ENCODE measurements at places on chromosomes 7 and 10. TPM values are rescaled to one million over a fixed set of nuclear protein-coding genes. Genes with fewer than 3 reads are reported as not detected.

DNA sequence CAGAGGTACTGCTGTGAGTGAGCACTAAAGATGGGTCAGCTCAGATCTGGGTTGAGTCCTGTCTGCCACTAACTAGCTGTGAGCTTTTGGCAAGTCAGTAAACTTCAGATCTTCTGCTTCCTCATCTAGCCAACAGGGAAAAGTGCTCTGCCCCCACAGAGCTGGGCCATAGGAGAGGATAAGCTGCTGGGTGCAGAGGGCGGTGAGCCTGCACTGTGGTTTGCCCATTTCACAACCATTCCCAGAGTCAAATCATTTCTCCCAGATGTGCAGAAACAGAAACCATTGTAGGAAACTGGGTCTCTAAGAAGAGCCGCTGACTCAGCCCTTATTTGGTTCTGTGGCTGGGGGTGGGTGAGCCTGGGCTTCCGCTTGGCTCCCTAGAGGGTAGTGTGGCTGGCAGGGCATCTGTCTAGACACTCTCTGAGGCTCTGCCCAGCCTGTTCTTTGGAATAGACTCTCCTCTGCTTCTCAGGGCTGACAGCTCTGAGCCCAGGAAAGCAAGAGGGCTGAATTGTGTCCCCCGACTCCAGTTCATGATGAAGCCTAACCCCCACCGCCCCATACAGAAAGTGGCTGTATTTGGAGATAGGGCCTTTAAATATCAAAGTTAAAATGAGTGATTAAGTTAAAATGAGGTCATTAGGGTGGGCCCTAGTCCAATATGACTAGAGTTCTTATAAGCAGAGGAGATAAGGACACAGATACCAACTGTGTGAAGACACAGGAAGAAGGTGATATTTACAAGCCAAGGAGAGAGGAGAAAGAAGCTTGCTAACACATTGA lies 29.5 kb upstream of the ARHGAP22 start:
- DNase-seq: peak; percentile 91
- H3K27ac ChIP-seq: no peak overlapping the region
- no peaks in the 10 kb centered on the region for H3K36me3 ChIP-seq
- H3K4me3 ChIP-seq: no peak overlapping the region

- no peak overlapping the region for H3K4me3 ChIP-seq
- H3K27ac ChIP-seq: no peak overlapping the region
- H3K36me3 ChIP-seq: no peaks in the 10 kb centered on the region
- no peaks in the 10 kb centered on the region for H3K27me3 ChIP-seq
These were observed 147.9 kb downstream of the PARD3 start for GRCh38 chr10:34667177-34667576.

DNA sequence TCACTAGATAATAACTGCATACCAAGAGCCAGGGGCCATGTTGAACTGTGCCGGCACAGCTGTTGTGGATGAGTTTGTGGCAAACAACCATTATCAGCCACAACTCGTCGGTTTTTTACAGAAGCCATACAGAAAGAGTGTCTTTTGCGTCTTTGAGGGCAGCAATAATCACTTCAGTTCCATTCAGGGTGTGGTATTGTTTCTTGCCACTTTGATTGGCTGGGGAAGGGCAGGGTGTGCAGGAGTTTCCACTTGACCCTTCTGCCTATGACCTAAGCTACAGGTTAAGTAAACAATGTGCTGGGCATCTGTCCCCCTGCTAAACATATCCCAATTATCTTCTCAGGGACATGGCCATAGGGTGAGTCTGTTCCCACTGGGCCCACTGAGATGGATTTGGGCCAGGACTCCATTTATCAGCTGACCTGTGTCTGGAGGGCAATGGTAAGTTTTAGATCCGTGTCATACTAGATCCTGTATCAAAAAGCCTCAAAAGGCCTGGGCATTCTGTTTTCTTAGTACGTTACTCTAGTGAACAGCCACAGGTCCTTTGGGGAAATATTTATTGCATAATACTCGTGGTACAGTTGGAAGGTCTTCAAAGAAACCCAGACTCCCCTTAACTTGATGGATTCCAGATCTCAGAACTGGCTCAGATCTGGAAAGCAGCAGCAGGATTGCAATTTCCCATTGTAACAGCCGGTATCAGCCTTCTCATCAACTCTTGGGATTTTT lies 15.9 kb downstream of the ZNF3 start:
- H3K27ac ChIP-seq: peak overlapping the region; percentile 60
- no peak for DNase-seq
- H3K4me1 ChIP-seq: peaks cover 14% of the 10 kb centered on the region
- no peaks in the 10 kb centered on the region for H3K27me3 ChIP-seq

DNA sequence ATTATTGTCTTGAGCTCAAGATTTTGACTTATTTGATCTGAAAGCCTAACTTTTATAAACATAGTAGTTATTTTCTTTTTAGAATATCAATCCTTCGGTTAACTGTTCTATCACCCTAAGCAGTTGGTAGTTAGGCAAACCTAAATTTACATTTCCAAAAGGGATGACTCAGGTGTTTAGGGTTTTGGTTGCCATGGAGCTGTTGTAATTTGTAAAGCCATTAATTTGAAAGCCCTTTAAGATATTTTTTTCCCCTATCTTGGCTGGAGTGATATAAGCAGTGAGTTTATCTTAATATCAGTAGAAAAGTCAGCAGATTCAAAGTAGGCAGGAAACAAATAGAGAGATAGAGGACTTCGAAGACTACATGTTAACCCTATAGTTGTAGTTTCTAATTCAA lies 1472.6 kb upstream of the CELF2 start:
- H3K4me1 ChIP-seq: peaks cover 56% of the 10 kb centered on the region
- no peaks in the 10 kb centered on the region for H3K36me3 ChIP-seq
- peak overlapping the region; percentile 51 for H3K27ac ChIP-seq
- H3K27me3 ChIP-seq: no peaks in the 10 kb centered on the region
- H3K4me3 ChIP-seq: no peak overlapping the region

DNA sequence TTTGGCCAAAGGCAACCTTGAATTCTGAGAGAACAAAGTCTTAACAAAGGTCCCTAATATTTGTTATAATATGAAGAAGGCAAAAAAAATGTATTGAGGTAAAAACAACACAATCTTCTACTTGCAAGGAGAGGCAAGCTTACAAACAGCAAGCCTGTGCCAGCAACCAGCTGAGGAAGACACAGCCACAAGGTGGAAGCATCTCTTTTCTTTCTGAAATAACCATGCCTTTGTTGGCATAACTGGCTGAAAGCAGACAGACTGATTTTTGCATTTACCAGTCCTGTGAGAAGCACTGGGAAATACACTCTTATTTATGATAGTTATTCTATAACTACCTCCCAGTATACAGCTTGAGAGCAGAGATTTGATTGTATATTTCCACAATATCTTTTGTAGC lies 292.0 kb downstream of the PHTF2 start:
- H3K27me3 ChIP-seq: no peaks in the 10 kb centered on the region
- no peak for DNase-seq

DNA sequence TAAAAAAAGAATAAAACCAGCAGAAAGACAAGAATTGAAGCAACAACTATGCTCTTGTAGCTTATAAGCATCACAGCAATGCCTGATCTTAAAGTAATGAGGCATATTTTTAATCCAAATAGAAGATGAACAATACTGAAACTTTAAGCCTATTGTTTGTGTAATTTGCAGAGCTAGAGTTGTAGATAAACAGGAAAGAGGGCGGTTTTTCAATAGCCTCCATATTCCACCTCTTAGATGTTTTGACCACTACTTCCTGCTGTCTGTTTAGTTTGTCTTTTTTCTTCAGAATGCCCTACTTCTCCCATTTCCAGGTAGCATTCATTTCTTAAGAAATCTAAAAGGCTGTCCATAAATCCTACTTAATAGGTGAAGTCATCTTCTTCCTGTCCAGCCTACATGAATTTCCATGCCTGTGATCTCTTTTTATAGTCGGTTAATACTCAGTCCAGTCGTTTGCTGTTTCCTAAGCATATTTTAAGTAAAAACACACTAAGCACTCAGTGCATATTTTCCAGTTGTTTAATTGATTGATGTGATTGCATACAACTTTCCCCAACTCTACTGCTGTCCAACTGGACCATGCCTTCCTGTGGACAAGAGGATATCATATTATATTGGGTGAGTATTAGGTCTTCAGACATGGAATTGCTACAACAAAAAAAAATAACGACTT lies 308.1 kb downstream of the TFEC start:
- H3K27me3 ChIP-seq: no peaks in the 10 kb centered on the region
- no peak overlapping the region for H3K4me3 ChIP-seq
- no peaks in the 10 kb centered on the region for H3K36me3 ChIP-seq

GRCh38 chr7:108453320-108453719 lies 2.9 kb downstream of the NRCAM start:
- no peak overlapping the region for H3K27ac ChIP-seq
- no peak overlapping the region for H3K4me3 ChIP-seq
- H3K36me3 ChIP-seq: no peaks in the 10 kb centered on the region
- peaks cover 18% of the 10 kb centered on the region for H3K4me1 ChIP-seq
- peaks cover 28% of the 10 kb centered on the region for H3K27me3 ChIP-seq

DNA sequence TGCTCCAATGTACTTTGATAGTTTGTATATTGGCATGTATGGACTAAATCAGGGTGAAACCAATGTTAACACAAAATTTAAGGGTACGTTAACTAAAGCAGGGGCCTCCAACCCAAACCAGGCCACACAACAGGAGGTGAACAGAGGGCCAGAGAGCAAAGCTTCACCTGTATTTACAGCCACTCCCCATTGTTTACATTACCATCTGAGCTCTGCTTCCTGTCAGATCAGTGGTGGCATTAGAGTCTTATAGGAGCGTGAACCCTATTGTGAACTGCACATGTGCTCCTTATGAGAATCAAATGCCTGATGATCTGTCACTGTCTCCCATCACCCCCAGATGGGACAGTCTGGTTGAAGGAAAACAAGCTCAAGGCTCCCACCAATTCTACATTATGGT lies 62.0 kb upstream of the SCIN start:
- H3K27me3 ChIP-seq: no peaks in the 10 kb centered on the region
- H3K27ac ChIP-seq: no peak overlapping the region
- no peak for DNase-seq
- H3K36me3 ChIP-seq: no peaks in the 10 kb centered on the region

GRCh38 chr10:29355411-29355991 lies 66.6 kb downstream of the LYZL1 start:
- no peak overlapping the region for H3K27ac ChIP-seq
- no peaks in the 10 kb centered on the region for H3K27me3 ChIP-seq
- H3K4me1 ChIP-seq: peaks cover 32% of the 10 kb centered on the region
- H3K4me3 ChIP-seq: no peak overlapping the region

- H3K4me3 ChIP-seq: peak overlapping the region; percentile 99
- no peaks in the 10 kb centered on the region for H3K36me3 ChIP-seq
These were observed 1.2 kb downstream of the SEPTIN7 start for GRCh38 chr7:35802102-35802466.

DNA sequence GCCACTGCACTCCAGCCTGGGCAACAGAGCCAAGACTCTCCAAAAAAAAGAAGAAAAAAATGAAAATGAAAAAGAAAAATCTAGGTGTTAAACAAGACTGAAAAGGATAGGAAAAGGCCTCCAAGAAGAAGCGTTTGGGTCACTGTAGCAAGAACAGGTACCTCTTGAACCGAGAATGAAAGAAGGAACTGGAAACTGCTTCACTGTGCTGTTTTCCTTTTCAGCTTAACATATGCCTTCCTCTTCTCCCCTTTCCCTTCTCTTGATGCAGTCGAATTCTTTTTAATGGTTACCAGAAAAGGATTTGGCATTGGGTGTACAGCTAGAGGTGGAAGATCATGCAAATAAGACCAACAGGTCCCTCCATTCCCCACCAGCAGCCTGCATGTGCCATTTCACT lies 28.1 kb downstream of the LRRC4 start:
- peaks cover 8% of the 10 kb centered on the region for H3K4me1 ChIP-seq
- H3K36me3 ChIP-seq: no peaks in the 10 kb centered on the region
- DNase-seq: no peak
- H3K27me3 ChIP-seq: no peaks in the 10 kb centered on the region
- H3K4me3 ChIP-seq: no peak overlapping the region

- peaks cover 20% of the 10 kb centered on the region for H3K4me1 ChIP-seq
- H3K4me3 ChIP-seq: peak overlapping the region; percentile 74
- no peaks in the 10 kb centered on the region for H3K36me3 ChIP-seq
- no peak for DNase-seq
- H3K27ac ChIP-seq: no peak overlapping the region
These were observed 1.5 kb downstream of the FAM131B start for GRCh38 chr7:143360788-143361551.

DNA sequence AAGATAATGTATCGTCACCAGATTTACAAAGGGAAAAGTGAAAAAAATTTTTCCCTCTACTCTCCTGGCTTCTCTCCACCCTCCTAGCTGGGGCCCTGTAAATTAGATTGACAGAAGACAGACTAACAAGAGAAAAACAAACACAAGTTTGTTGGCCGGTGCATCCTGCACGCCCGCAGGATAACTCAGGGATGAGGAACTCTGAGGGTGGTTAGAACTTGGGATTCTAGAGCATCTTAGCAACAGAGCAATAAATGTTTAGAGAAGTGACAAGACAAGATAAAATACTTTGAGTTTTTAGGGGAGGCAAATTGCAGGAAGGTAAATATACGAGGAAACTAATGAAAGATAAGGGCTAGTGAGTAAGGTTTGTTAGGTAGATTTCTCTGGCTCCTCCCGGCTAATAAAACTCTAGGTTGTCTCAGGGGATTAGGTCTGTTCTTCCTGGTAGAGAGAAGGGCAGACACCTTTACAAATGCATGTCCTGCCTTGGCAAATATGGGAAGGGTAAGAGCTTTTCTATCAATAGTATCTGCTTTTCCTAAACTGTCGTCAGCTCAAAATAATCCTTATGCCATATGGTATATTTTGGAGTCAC lies 4.3 kb upstream of the UCN3 start:
- no peaks in the 10 kb centered on the region for H3K27me3 ChIP-seq
- H3K4me1 ChIP-seq: no peaks in the 10 kb centered on the region
- H3K27ac ChIP-seq: no peak overlapping the region
- no peak for DNase-seq

- H3K36me3 ChIP-seq: no peaks in the 10 kb centered on the region
- peaks cover 5% of the 10 kb centered on the region for H3K27me3 ChIP-seq
- H3K4me1 ChIP-seq: peaks cover 35% of the 10 kb centered on the region
- DNase-seq: no peak
These were observed 59.9 kb upstream of the DNAJB6 start for GRCh38 chr7:157276731-157277562.

DNA sequence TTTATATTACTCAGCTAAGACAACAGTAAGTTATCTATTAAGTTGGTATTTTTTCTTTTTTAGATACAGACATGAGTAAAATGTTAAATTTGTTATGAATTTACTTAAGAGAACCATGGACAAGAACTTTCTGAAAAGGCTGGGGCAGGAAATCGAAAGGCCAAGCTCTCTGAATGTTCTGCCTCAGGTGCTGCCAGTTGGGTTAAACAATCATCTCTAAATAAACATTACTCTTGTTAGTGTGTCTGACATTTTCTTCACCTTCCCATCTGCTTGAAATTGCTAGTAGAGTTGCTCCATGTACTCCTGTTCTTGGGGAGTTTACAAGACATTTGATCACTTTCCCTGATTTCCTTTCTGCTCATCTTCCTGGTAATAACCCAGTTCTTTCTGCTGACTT lies 87.5 kb downstream of the ANKRD7 start:
- no peaks in the 10 kb centered on the region for H3K4me1 ChIP-seq
- no peak for DNase-seq
- H3K4me3 ChIP-seq: no peak overlapping the region
- H3K27me3 ChIP-seq: no peaks in the 10 kb centered on the region

The FAM24B gene
- 2.7 TPM for total RNA-seq

The AOAH gene
- 2.0 TPM for total RNA-seq

The TIMM23 gene
- total RNA-seq: 52.9 TPM

The ADAM8 gene
- 2.1 TPM for total RNA-seq

The CASTOR2 gene
- total RNA-seq: 41.4 TPM

The TEX36 gene
- total RNA-seq: not detected

The CALCR gene
- total RNA-seq: not detected

The ADAM22 gene
- 1.8 TPM for total RNA-seq

The CAMK2B gene
- total RNA-seq: 1.2 TPM

Data from esophagus muscularis mucosa (tissue), 4 donors.